ENCODE measurements at places on chromosomes 2 and 18.

DNA sequence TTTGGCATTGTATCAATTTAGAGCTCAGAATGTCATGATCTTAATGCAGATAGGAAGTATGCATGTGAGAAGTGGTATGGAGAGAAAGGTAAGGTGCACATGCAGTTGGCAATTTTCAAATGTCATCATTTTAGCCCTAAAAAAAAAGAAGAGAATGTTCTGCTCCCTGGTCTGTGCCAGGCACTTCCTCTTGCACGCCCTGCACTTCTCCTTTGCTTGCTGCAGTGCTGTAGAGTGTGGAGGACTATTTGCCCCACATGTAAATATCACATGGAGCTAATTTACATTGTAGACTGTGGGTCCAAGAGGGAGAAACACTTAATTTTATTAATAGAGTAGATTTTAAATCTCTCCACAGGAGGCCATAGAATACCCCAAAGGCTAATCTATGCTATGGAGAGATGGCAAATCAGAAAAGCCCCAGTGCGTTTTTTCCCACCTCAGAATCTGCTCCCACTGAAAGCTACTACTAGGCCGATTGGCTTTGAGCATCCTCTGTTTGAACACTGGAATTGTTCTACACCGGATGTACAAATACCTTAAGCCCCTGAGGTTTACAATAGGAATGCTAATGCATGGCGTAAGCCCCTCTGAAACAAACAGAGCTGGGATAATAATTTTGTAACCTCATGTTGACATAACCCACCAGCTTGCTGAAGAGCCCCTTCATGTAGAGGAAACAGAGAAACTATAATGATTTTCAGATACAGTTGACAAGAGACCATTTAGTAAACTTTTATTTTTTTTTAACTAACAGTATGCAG is 137.2 kb upstream of the KLHL14 start:
- DNase-seq: no peak

DNA sequence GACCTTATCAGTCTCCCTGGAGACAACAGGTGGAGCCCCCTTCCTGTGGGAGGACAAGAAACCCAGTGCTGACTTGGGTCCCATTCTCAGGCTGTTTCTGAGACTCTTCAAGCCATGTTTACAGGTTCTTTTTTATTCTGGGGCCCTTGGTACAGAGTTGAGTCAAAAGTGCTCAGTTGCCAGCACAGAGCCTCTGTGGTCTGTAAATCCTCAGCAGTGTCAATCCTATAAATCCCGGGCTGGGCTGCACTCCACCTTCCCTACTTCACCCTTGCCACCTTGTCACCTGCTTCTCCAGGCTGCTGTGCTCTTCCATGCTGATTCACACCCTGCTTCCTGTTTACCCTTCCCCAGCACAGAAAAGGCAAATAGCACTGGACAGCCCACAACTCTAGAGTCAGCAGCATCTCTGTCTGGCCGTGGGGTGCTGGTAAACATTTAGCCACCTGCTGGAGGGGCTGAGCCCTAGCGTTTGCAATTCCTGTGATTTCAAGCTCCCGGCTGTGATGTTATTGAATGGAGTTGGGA is 74.7 kb downstream of the TNFRSF11A start:
- DNase-seq: peak; percentile 7

- DNase-seq: no peak
These were observed 82.5 kb downstream of the TMEM247 start for GRCh38 chr2:46561731-46562450.

- no peak for DNase-seq
These were observed 40.5 kb downstream of the ANKRD12 start for GRCh38 chr18:9177031-9177430.

DNA sequence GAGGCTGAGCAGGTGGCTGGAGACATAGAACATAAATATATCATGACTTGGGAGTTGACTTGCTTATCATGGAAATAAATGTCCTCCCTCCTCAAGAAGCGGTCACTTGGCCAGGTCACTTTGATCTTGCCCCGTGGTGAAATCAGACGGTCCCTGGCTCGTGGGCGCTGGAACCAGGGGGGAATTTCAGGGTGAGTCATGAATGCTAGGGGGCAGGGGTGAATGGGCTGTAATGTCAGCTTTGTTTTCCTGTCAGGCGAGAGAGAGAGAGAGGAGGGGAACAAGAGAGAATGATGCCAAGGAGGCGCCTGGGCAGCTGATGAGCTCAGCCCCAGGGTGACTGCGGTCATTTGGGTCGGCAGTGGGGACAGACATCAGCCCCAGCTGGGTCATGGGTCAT is 47.7 kb downstream of the RRM2 start:
- DNase-seq: peak; percentile 49

DNA sequence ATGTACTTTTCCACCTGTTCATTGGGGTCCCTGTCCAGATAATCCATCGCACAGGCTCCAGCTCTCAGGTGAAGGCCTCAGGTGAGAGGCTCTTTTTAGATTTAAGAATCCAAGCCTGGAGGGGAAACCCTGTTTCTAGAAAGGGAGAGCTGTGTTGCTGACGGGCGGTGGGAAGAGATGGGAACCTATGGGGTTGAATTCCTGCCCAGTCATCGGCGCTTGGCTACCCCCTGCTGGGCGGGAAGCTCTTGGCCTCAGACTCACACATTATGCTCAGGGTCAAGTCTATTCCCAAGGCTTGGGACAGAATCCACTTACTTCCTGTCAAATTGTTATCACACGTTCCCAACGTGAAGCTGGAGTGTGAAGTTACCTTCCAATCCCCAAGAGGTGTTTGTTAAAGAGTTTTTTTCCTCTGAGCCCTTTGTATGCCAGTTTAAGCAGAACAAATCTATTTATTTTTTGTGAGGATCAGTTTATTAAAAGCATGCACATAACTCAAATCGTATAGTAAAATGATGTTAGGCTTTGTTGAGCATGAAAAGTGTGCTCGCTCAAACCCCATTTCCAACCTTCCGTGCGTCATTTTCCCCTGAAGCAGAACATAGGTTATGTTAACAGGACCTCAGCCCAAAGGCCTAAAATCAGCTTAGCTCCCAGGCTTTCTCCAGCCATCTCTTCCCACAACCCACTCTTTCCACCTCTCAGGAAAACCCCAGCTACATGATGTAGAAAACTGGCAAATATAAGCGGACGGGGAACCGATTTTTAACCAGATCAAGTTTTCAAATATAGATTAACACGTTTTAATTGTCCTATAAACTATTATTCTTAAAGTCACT is 181.7 kb upstream of the ETAA1 start:
- peak; percentile 79 for DNase-seq

DNA sequence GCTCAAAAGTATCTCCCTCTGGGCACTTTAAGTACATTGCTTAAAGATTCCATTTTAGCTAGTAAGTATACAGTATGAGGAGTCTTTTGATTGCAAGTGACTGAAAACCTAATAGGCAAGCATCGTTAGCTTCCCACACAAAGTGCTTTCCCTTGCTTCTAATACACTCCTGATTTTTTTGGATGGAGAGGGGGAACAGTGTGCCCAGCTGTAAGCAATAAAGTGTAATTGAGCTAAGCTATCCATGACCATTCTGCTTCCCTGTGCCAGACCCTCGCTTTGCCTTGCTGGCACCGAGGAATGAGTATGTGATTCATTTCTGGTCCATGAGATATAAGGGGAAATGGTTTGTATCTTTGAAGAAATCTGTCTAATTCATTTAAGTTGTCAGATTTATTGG is 3.8 kb upstream of the ZNF24 start:
- DNase-seq: no peak

GRCh38 chr2:48479915-48480314 is 50.0 kb upstream of the STON1 start:
- DNase-seq: no peak

- DNase-seq: no peak
These were observed 73.5 kb downstream of the ANTXR1 start for GRCh38 chr2:69086466-69086865.

DNA sequence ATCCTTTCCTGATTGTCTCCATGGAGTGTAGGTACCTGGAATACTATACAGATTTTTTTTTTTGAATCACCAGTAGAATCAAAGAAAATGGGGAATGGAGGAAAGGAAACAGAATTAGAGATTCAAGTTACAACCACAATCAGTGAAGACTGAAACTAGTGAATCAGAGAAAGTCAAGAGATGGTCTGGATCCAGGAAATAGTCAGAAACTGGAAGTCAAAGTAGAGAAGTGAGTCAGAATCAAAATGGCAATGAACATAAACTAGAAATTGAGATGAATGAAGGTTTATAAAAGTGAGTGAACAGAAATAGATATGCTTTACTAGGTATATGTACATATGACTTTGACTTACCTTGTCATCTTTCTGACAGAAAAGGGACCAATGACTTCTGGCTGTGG is 579.0 kb downstream of the PLCL1 start:
- no peak for DNase-seq

GRCh38 chr2:8652774-8653426 is 29.0 kb upstream of the ID2 start:
- no peak for DNase-seq

DNA sequence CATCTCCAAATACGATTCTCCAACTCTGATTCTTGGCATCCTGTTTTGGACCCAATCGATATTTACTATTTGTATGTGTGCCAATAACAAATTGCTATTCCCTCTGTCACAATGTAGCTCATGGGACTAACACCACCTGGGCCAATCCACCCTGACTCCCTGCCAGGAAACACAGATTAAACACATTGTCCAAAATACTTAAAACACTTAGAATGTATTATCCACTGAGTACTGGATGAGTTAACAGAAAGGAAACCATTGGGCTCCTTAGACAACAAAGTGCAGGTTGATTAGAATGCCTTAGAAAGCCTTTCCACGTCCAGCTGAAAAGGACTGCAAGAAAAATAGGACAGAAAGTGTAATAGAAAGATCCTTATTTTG is 79.4 kb upstream of the ARHGAP28 start:
- DNase-seq: no peak

GRCh38 chr2:219282943-219283581 is 3.9 kb downstream of the DNAJB2 start:
- DNase-seq: no peak

- no peak for DNase-seq
These were observed 223.1 kb downstream of the GLI2 start for GRCh38 chr2:120958623-120959366.

GRCh38 chr18:77071711-77072292 is 60.8 kb downstream of the MBP start:
- DNase-seq: peak; percentile 96

- DNase-seq: no peak
These were observed 99.1 kb downstream of the MYO3B start for GRCh38 chr2:170276925-170277629.

GRCh38 chr18:8990276-8991031 is 112.0 kb upstream of the NDUFV2 start:
- DNase-seq: no peak

- peak; percentile 59 for DNase-seq
These were observed 286.5 kb upstream of the SYT4 start for GRCh38 chr18:43563780-43564179.
